ENCODE measurements at places on chromosomes 4 and X. TPM values are rescaled to one million over a fixed set of nuclear protein-coding genes. Genes with fewer than 3 reads are reported as not detected.

CTAG1B gene
- total RNA-seq, result not detected

PPP1R3F gene
- total RNA-seq, result 9.5 TPM

ETDA gene
- total RNA-seq, result not detected

MAGEA1 gene
- not detected for total RNA-seq

EDA gene
- total RNA-seq, result 0.51 TPM

AMOT gene
- total RNA-seq, result 8.1 TPM

TCEAL3 gene
- 6.4 TPM for total RNA-seq

ARMCX2 gene
- total RNA-seq, result 41.4 TPM

IL15 gene
- 7.3 TPM for total RNA-seq

LGI2 gene
- under 0.01 TPM for total RNA-seq

HDAC6 gene
- 61.4 TPM for total RNA-seq

HSFX2 gene
- not detected for total RNA-seq

FGF16 gene
- 0.13 TPM for total RNA-seq

TMEM35A gene
- total RNA-seq, result 0.38 TPM

PKD2 gene
- 47.9 TPM for total RNA-seq

UGT2B15 gene
- total RNA-seq, result not detected

MAGIX gene
- 1.8 TPM for total RNA-seq

CXorf51A gene
- total RNA-seq, result not detected

TGIF2LX gene
- not detected for total RNA-seq

GAGE13 gene
- total RNA-seq, result not detected

BEX5 gene
- total RNA-seq, result 0.16 TPM

ZIC3 gene
- total RNA-seq, result not detected

TMPRSS11D gene
- total RNA-seq, result not detected

RPL9 gene
- 1,740 TPM for total RNA-seq

RAB41 gene
- not detected for total RNA-seq

GASK1B gene
- 0.81 TPM for total RNA-seq

SPANXB1 gene
- total RNA-seq, result not detected

ASMT gene
- not detected for total RNA-seq

UGT2B7 gene
- 185 TPM for total RNA-seq

GLRA2 gene
- total RNA-seq, result not detected

SLC25A6 gene
- 345 TPM for total RNA-seq

LRCH2 gene
- 0.81 TPM for total RNA-seq

SLAIN2 gene
- 25.6 TPM for total RNA-seq

SUPT20HL2 gene
- total RNA-seq, result not detected

CXorf49B gene
- total RNA-seq, result not detected

SPANXC gene
- not detected for total RNA-seq

PNMA5 gene
- not detected for total RNA-seq

BGN gene
- total RNA-seq, result 86.5 TPM

RBMX2 gene
- 10.0 TPM for total RNA-seq

NDP gene
- total RNA-seq, result not detected

COX7B2 gene
- not detected for total RNA-seq

SLC10A4 gene
- 0.25 TPM for total RNA-seq

MAPK10 gene
- total RNA-seq, result 7.6 TPM

ADRA2C gene
- not detected for total RNA-seq

NPFFR2 gene
- total RNA-seq, result 3.4 TPM

PLP1 gene
- not detected for total RNA-seq

GJB1 gene
- total RNA-seq, result 0.25 TPM

CXCL1 gene
- 35.5 TPM for total RNA-seq

LIMCH1 gene
- 9.1 TPM for total RNA-seq

FGFBP2 gene
- total RNA-seq, result not detected

OCIAD2 gene
- total RNA-seq, result 88.6 TPM

ADGRL3 gene
- total RNA-seq, result 1.4 TPM

COL4A5 gene
- total RNA-seq, result 19.6 TPM

KCTD8 gene
- not detected for total RNA-seq

FAM47E gene
- 0.51 TPM for total RNA-seq

RASL11B gene
- total RNA-seq, result 0.76 TPM

TACC3 gene
- 10.3 TPM for total RNA-seq

GPC4 gene
- 8.5 TPM for total RNA-seq

C4orf36 gene
- 1.5 TPM for total RNA-seq

UGT2B17 gene
- 0.25 TPM for total RNA-seq
